ENCODE measurements at places on chromosomes 3 and 15.
A peak's percentile ranks its signal among the peaks of the same experiment; 100 is the strongest.

DNA sequence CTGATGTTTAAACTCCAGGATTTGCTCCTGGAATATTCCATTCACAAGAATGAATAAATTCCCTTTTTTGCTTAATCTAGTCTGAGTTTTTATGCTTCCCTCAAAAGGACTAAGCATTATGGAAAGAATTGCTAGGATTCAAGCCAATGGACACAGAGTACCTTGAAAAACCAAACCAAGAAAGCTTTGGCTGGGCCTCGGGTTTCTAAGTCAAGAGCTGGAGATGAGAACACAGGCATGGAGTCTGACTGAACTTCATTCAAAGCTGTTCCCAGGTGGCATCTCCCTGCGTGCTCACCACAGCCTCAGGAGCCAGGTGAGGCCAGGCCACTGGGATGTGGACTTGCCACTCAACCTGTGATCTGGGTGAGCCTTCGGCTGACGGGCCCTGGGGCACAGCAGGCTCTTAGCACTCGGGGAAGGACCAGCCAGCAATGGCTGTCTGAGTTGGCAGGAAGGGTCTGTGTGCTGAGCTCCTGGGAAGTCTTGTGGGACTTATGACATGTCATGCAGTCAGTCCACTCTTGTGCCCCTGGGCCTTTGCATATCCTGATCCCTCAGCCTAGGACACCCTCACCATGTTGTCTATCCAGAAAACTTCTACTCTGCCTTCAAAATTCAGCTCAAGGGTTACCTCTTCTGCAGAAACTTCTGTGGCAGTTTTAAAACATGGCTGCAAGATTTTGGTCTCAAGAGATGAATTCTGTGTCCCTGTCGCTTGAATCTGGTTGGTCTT lies 21.8 kb downstream of the CRABP1 start:
- DNase-seq = no peak

GRCh38 chr3:64805248-64805647 lies 117.4 kb upstream of the ADAMTS9 start:
- DNase-seq = no peak

DNA sequence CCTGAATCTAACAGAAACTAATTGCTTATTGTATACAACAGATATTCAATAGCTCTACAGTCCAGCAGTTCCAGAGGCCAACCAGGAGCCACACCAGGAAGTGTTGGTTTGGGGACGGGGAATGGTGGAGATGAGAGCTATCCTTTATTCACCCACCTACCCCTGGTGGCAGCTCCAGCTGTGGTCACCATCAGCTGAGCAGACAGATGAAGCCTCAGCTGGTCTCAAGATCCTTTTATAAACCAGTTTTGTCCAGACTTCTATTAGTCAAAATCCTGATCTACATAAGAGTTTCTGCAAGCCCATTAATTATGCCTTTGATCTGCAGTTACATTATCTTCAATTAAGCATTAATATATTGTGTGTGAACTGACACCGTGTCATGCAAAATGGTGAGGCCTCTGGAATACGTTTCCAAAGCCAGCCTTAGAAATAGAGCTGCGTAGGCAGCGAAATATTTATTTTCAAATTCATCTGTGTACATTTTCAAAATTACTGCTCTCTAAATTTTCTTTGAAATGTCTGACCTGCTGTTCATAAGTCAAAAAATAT lies 488.8 kb downstream of the FOXP1 start:
- DNase-seq = no peak

GRCh38 chr3:15601399-15602145 lies at the start of the genes BTD and HACL1:
Gene BTD (plus strand): TSS chr3:15601745. CDS start chr3:15635440, 33,695 bp downstream.
Gene HACL1 (minus strand): TSS chr3:15601569. CDS start chr3:15601463, 106 bp downstream.
- peak; percentile 99 for DNase-seq

- no peak for DNase-seq
Measured at GRCh38 chr15:65525622-65526021, 4.6 kb upstream of the HACD3 start.

- no peak for DNase-seq
Measured at GRCh38 chr3:126018995-126019394, 50.0 kb downstream of the ROPN1B start.

DNA sequence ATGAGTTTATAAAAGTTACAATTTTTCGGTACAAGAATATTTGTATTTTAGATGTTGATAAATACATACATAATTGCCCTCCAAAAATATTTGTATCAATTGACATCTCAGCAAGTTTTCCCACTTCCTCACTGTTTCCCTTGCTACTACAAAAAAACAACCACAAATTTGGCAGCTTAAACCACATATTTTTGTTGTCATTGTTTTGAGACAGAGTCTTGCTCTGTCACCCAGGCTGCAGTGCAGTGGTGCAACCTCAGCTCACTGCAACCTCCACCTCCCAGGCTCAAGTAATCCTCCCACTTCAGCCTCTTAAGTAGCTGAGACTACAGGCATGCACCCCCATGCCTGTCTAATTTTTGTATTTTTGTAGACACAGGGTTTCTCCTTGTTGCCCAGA lies 162.8 kb upstream of the RARB start:
- DNase-seq = no peak

DNA sequence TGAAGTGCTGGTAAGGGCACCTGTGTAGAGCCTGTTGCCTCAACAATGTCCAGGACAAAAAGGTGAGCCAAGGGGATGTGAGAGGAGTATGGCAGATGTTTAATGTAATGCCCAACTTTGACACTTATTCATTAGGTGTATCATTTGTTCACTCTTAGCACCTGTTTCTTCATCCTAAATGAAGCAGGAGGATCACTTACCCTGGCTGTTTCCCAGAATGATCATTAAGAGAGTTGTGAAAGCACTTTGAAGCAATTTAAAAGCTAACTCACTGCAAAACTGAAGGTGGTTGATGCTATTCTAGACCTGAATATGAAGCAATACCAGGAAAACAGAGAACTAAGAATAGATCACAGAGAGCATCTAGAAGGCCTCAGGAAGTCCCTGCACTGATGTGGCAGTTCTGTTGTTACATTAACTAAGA lies 3.4 kb upstream of the HHLA2 start:
- no peak for DNase-seq

- peak; percentile 87 for DNase-seq
Measured at GRCh38 chr3:151305060-151305774, 11.4 kb downstream of the GPR87 start.

DNA sequence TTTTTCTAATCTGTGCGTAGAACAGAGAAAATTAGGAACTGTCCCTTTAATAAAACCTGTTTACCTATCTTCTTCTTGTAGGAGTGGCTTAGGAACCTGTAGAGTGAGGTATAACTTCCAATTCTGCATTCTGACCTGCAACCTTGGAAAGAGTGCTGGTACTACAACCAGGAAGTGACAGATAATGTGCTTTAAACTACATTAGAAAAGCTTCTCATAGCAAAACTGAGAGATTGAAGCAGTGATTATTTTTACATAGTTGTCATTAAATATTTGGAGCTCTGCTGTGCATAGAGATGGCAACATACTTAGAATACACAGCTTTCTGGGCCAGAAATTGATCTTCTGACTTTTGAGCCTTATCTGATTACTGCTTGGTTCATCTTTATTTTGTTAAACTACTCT lies 50.4 kb upstream of the ZDHHC23 start:
- DNase-seq = no peak

DNA sequence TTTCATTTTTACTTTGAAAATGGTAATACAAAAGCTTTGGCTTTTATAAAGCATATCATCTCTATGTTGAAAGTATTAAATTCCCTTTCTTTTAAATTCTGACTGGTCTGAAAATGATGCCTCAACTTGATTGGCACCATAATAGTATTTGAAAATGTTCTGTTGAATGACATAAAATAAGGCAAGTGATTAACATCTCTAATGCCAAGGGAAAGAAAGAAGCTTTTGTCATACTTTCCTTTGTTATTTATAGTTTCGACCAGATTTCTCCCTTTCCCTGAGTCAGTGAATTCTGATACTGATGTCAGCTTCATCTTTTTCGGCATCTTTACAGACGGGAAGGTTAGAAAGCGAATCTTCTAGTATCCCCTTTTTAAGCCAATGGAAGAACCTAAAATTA lies 3.4 kb upstream of the AP4E1 start:
- no peak for DNase-seq

- DNase-seq = peak; percentile 68
Measured at GRCh38 chr3:113441051-113441770, at the start of gene CFAP44. Gene CFAP44 (minus strand): TSS chr3:113441493. CDS start chr3:113433664, 7,829 bp downstream.

- no peak for DNase-seq
Measured at GRCh38 chr3:13878281-13879101, 1.4 kb downstream of the WNT7A start.

DNA sequence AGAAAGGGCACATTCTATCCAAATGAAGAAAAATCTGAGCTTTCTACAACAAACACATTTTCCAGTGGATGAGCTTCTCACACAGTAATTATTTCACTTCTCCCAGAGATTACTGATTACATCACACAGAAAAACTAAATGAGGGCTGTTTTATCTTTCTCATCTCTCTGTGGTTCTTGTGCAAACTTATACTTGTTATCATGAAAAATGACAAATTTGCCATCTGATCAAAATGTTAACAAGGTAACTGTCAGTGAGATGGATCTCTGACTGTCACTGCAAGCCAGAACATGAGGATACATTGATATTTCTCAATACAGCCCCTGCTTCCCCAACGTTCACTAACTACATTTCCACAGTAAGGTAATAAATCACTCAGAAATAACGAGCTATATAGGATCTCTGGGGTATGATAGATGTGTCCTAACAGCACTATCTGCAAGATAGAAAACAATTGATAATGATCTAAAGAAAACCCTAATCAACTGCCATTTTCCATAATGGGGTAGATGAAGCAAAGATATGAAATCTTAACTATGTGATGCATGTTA lies 829.3 kb upstream of the CFAP20DC start:
- no peak for DNase-seq

GRCh38 chr3:38226273-38226672 lies 39.3 kb upstream of the SLC22A13 start:
- DNase-seq = no peak

DNA sequence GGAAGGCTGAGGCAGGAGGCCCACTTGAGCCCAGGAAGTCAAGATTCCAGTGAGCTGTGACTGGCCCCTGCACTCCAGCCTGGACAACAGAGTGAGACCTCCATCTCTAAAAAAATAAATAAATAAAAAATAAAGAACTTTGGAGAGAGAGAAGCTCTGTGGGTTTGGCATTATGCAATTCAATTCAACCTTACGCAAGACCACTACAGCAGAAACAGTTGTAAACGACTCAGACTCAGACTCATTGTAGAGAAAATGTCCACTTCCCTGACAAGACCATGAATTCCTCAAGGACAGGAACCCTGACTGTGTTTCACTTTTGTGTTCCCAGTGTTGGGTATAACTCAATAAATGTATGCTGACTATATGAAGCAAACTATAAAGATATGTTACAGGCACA lies 90.3 kb upstream of the C3orf80 start:
- no peak for DNase-seq

DNA sequence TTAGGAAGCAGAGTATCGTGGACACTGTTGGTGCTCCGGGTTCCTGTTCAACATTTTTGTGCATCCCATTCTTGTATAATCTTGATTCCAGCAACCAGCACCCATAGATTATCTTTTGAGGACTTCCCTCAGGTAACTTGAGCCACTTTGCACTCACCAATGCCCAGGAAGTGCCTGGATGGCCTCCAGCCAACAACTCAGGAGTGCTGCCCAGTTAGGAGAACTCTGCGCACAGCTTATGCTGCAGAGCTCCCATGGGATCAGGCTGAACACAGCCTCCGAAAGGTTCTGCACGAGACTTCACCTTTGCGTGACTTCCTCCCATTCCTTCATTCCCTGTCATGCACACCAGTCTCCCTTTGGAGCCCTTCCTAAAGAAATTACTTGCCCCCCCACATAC lies 64.3 kb upstream of the LRRN1 start:
- no peak for DNase-seq

- no peak for DNase-seq
Measured at GRCh38 chr15:100284701-100285100, 57.1 kb downstream of the ADAMTS17 start.

DNA sequence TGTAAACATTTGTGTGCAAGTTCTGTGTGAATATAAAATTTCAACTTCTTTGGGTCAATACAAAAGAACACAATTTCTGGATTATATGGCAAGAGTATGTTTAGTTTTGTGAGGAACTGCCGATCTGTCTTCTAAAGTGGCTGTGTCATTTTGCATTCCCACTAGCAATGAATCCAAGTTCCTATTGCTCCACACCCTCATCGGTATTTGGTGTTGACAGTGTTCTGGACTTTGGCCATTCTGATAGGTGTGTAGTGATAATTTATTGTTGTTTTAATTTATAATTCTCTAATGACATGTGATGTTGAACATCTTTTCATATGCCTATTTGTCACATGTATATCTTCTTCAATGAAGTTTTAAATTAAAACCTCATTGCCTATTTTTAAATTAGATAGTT lies 58.2 kb upstream of the TMC3 start:
- DNase-seq = no peak

DNA sequence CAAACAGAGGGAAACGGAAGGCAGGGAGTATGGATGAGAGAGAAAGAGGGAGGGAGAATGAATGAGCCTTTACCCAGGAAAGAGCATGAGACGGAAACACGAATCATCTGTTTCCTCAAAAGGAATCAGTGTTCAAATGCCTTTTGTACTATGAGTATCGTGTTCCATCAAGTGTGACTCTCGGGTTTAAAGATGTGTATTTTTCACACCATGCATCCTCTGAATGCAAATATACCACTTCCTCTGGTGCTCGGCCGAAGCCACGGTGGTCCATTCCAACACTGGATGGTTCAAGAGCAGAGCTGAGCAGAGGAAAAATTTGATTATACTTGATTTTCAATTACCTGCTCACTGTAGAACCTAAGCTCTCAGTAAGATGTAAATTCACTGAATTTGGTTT lies 505.1 kb downstream of the MECOM start:
- no peak for DNase-seq

DNA sequence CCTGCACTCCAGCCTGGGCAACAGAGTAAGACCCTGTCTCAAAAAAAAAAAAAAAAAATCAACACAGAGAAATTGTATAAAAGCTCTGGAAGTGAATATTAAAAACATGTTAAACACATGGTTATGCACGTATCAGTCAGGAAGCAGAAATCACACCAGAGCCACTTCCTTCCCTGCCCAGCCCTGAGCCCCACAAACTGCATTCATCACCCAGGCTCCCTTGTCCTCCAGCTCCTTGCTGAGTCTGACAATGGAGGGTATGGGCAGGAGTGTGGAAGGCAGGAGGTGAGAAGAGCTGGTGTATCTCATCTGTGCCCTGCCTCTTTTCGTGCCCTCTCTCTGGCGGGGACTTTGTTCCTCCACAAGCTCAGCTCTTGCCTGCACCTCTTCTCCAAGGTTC lies 12.1 kb upstream of the LOXL1 start:
- DNase-seq = no peak

DNA sequence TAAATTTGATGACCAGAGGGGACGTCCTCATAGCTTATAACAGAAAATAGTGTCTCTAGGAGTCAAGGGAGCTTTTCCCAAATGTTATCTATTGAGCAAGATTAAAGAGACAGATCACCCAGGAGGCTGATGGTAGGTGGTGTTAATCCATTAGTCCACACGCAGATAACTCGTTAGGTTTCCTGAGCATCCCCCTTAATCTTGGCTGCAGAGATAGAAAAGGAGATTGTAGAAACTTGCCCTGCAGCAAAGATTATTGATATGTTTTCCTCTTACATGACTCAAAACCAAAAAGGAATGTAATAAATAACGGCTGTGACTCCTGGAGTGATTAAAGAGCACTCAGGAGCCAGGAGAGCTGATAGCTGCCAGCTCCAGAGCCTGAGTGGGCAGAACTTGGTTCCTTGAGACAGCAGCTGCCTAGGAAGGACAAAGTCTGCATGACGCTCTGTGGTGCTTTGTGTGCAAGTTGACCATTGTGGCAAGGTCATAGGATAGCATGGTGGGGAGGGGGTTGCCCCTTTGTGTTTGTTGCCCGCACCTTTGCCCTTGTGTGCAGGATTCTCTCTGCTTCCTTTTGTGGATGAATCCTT lies 234.8 kb downstream of the PTPRG start:
- DNase-seq = no peak

- DNase-seq = no peak
Measured at GRCh38 chr3:38545983-38546382, 49.8 kb downstream of the EXOG start.
